Activated T-cell treated with anti-CD3 and anti-CD28 coated beads, Interleukin-2, amount 50 U/mL, for 48 hours (primary cell): ENCODE measurements at places on chromosomes 2 and 18.

- DNase-seq: no peak
Observed at GRCh38 chr2:238169708-238170251, 11.0 kb downstream of the ERFE start.

GRCh38 chr2:9772999-9773902, 70.0 kb upstream of the TAF1B start:
- DNase-seq: no peak

DNA sequence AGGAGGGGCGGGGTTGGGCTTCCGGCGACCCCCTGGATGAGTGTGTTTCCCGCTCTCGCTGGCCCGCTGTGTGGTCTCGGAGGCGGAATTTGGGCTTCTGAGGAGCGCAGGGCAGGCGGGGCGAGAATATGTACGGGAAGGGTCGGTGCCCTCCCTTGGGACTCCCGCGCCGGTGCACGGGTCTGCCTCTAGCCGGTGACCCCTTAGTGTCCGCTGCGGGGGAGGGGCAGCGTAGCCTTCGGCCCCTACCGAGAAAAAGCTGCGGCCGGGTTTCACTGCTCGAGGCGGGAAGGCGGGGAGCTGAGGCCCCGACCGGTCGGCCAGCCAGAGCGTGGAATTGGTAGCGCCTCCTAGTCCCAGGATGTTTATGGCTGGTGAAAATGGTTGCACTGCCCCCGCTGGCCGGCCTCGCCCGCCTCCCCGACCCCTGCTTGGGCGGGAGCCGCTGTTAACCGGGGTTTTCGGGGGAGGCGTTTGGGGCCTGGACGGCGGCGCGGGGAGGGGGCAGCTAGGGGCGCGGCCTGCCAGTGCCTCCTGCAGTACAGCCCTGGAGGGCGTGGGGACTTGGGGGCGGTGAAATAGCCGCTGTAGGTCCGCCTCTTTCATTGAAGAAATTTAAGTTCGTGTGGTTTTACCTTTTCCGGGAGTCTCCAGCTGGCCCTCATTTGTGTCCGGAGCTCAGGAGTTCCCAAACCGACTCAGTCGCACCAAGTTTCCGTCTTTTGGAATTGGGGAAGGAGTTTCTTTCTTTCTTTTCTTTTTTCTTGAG, at the start of gene UGP2:
UGP2 (plus strand) TSS at position 643 of the 769 bp plus-strand sequence. CDS start 290 bp downstream, outside the sequence.
- DNase-seq: peak; percentile 89

DNA sequence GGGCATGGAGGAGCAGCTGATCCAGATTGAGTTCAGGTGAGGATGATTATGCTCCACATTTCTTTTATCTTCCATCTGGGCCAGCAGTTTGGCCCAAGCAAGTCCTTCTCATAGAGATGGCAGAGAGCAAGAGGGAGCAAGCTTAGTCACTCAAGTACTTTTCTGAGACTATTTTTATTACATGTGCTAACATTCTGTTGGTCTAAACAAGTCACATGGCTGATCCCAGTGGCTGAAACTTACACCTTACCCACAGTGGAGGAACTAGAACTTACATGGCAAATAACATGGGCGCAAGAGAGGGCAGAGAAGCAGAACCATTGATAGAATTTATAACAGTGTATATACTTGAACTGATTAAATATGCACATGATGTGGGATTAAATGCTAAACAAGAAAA, 105.7 kb downstream of the KYNU start:
- no peak for DNase-seq

- DNase-seq: no peak
Observed at GRCh38 chr18:48358868-48359267, 50.3 kb downstream of the ZBTB7C start.

DNA sequence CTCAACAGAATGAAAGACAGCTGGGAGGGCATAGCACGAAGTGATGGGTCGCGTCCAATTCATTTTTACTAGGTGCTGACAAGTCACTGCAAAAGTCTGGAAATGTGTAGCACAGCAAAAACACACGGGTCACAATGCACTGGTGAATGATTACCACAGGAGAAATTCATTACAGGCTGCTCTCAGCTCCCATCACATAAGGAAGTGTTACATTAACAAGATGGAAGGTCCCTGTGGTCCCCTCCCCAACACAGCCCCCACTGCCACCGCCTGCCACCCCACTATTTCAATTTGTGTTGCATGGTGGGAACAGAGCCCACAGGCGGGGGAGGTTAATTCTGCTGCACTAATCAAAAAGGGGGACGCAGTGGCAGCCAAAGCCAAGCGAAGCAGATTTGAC, 122.8 kb downstream of the NRP2 start:
- DNase-seq: no peak

DNA sequence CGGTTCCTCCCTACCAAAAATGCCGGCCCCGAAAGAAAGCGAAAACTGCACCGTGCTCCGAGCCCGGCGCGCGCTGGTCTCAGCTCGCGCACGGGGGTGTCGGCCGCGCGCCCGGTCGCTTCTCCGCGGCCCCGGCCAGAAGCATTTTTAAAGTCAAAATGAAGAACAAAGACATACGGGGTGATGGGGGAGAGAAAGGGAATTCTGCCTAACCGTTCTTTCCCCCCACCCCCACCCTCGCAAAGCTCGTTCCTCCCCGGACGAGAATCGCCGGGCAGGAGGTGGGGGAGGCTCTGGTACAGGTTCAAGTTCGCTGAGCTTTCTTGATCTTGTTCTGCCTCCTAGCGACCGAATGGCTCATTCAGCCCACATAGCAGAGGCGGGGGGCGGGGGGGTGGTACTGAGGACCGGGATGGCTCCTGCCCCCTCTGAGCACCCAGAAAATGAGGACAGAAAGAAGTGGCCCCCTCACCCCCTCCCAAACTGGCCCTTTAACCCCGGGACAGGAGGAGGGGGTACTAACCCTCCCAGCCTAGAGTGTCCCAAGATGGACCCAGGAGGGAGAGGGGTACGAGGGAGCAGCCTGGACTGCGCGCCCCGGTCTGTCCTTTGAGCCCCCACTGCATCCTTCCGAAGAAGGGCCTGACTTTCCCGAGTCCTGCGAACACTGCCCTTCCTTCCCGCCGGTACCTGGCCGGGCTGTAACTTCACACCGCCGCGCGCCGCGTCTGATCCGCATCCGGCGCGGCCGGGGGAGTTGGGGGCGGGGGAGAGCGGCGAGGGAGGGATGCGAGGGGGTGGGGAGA, 3.1 kb downstream of the BCL11A start:
- peak; percentile 73 for DNase-seq

GRCh38 chr2:29000481-29000880, 19.4 kb downstream of the TOGARAM2 start:
- DNase-seq: no peak

DNA sequence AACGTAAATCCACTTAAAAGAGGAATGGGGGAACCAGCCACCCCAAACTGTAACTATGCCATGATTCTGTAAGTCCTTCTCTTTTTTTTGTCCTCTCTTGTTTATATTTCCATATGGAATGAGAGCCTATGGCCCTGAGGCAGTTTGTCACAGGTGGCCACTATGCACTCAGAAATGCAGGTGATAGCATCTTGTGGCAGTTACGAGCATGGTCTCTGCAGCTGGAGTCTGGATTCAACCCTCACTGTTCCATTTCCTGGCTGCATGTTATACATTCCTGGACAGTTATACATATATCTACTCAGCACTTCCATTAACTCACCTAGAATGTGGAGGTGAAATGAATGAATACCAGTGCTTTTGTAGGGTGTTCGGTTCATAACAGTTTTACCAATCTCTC, 291.5 kb upstream of the FANCL start:
- DNase-seq: no peak

DNA sequence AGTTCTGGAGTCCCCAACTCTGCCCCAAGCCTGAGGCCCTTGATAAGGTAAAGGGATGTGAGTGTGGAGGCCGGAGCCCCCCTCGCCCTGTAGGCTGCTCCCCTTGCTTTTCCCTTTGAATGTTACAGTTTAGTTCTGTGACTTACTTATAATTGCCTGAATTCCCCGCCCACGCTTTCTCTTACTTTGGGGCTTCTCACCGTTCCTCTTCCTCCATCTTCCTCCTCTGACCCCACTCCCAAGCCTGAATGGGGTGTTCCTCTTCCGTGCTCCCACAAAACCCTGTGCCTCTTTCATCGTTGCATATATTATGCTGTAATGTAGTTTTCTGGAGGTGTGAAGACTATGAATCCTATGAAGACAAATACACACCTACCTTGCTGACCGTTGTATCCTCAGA, 15.0 kb upstream of the IL1RN start:
- no peak for DNase-seq

GRCh38 chr2:14428056-14428455, 204.5 kb upstream of the LRATD1 start:
- DNase-seq: no peak

GRCh38 chr2:30112561-30112960, 34.2 kb upstream of the YPEL5 start:
- no peak for DNase-seq

GRCh38 chr2:110113961-110114591, 1.5 kb downstream of the MALL start:
- no peak for DNase-seq

GRCh38 chr2:126664234-126664633, 8.3 kb downstream of the GYPC start:
- peak; percentile 48 for DNase-seq

DNA sequence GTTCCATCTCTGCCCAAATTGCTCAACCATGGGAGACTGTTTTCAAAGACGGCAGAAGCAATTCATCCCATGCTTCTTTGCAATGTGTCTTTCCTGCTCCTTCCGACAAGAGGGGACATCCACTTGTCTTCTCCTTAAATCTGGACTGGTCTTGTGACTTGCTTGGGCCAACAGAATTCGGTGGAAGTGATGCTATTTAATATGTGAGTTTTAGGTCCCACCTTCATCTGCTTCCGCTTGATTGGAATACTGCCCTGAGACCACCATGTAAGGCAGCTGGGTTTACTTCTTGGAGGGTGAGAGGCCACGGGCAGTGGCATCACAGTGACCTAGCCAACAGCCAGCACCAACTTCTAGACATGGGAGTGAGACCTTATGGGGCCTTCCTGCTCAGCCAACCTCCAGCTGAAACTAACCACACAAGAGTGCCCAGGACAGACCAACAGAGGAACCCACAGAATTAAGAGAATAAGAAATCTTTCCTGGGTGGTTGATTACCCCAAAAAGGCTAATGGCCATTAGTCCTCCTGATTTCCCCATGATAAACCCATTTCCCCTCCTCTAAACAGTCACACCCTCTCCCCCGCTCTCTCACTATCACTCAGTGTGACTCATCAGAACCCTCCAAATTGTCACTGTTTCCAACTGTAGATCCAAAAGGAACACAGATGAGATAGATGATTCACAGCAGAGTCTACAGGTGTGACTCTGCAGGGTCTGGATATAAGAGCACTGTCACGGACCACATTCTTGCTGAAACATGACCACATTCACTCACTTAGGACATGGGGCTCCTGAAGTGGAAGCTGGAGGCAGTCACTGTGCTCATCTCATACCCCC, 16.2 kb upstream of the RHOB start:
- no peak for DNase-seq

GRCh38 chr2:96520697-96521096, 15.5 kb upstream of the NEURL3 start:
- no peak for DNase-seq

DNA sequence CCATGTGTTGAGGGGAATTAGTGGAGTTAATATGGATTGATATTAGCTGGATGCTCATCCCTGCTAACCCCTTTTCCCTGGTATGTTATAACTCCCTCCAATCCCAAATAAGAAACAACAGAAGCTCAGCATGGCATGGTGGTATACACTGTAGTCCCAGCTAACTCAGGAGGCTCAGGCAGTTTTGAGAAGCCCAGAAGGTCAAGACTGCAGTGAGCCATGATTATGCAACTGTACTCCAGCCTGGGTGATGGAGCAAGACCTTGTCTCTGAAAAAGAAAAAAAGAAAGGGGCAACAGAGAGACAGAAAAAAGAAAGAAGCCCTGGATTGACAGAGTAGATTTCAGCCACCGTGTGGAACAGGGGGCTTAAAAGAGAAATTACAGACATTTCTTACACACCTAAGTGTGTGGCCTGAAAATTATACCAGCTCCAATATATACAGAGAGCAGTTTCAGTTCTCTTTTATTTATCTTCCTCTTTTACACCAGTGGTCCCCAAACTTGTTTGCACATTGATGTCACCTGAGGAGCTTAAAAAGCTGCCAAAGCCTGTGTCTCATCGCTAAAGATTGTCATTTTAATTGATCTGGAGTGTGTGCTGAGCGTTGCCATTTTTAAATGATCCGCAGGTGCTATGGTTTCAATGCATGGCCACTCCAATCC, 203.6 kb downstream of the UBE2E3 start:
- DNase-seq: no peak

GRCh38 chr2:127040169-127040568, 66.8 kb downstream of the BIN1 start:
- DNase-seq: no peak

DNA sequence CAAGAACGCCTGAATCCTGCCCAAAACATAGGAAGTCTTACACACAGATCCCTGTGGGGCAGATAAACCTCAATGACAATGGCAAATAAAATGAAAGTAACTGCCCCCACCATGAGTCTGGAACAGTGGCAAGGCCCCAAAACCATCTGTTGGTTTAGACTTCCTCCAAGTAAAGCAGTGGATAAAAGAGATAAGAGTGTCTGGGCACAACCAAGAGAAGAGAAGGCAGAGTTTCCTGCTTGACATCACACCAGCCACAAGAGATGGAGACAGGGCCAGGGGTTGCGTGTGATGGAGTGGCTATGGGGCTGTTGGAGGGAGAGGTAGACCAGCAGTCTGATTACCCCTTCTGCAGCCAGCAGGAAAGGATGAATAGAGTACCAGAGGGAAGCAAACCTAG, 212.1 kb upstream of the POU3F3 start:
- DNase-seq: no peak

DNA sequence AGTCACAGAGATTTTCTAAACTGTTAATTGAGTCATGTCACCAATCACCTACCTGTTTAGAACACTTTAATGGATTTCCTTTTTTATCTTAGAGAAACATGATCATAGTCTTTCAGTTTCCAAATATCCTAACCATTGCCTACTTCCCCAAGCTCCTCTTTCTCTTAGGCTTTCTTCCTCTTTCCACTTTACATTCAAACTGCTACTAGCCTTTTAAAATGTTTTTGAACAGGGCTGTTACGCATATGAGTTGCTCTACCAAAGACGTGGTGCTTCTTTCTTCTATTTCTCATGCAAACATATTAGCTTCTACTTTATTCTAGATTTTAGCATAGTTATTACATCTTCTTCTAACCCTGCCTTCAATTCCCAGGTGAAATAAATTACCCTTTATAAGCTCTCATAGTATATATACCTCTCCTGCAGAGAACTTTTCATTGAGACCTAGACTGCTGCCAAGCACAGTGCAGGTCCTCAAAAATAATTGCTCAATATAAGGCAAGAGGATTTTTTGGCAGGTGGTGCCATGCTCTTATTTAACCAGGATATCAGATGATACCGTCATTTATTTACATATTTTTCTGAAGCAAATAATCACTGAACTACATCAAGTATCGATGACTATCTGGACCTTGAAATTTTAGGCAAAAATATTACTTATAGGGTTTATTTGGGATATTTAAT, 937.1 kb downstream of the TSN start:
- no peak for DNase-seq

- no peak for DNase-seq
Observed at GRCh38 chr18:55214534-55214933, 255.3 kb upstream of the CCDC68 start.
